ENCODE measurements at places on chromosomes 7 and 10.

DNA sequence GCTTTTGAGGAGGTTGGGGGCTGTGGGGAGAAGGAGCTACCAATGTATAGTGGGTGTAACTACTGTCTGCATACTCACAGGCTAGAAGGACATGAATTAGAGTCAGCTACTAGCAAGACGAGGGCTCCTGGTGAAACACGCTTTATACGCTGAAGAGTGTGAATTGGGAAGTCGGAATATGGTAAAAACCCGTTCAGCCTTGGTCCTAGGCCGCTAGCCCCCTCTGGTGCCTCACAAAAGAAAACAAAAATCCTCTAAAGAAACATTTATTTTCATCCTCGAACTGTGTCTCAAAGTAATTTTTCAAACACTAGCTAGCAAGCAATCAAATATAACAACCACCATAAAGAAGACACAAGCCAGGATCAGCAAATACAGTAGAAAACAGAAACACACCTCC, 338.1 kb upstream of the SEMA3C start:
- DNase-seq, result no peak

- no peak for DNase-seq
These were observed 654.4 kb downstream of the LRMDA start for GRCh38 chr10:76085817-76086167.

- DNase-seq, result no peak
These were observed 13.1 kb upstream of the TMEM213 start for GRCh38 chr7:138784692-138785091.

DNA sequence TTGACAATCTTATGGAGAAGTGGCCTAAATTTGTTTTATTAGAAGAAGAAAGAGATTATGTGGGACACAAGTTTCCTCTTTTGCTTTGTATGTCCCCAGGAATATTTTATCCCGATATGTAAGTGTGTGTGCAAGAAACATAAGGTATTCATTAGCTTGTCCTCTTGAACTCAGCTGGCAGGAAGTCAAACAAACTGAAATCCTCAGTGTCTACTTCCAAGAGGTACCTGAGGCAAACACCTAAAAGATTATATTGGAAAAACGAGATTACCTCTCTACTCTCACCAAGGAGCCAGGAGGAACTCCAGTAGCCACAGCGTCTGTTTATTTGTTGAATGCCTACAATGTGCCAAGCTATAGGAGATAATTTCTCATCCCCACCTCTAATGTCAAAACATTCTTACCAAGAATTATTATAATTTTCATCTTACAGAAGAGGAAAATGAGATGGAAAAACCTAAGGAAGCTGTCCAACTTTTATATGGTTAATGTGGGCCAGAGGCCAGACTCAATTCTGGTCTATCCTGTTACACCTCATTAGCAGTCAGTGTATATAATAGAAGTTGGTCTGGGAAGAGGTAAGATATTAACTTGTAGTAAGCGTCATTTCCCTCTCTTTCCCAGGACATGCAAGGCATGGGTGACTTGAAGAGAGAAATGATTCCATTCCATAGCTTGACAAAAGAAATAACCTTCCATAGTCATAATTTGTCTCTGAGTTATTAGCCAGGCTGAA, 692.7 kb downstream of the MAGI2 start:
- DNase-seq, result no peak

DNA sequence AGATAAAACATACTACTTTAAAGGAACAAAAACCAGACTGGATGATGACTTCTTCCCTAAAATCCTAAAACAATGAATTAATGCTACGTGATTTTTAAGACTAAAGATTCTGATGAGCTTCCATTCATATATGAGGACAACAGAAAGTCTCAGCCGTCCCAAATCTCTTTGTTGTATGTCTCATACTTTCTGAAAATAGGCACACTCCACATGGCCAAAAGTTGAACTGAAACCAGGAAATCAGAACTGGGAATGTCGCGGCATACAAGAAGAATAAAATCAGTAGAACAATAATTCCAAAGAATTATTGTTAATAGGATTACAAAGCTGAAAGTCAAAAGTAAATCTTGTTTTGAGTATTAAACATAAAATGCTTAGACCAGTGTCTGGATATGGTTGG, 195.4 kb upstream of the GHITM start:
- DNase-seq, result no peak

DNA sequence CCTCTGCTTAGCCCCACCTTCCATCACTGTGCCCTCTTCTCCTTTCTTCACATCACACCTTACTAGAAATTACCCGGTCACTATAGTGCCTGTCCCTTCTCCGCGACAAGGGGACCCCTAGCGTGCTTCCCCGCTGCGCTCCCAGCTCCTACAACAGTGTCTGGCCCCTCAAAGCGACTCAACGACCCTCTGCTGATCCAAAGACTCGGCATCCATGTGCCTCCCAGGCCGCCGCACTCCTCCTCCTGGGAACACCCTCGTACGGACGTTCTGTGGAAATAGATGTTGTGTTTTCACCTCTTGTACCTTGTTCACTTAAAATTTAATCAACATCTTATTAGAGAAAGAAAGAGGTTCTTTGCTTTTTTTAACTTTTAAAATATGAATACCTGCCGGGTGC, 463.5 kb downstream of the DNAJB6 start:
- no peak for DNase-seq

- no peak for DNase-seq
These were observed 25.5 kb downstream of the GTF2IRD1 start for GRCh38 chr7:74479066-74479781.

DNA sequence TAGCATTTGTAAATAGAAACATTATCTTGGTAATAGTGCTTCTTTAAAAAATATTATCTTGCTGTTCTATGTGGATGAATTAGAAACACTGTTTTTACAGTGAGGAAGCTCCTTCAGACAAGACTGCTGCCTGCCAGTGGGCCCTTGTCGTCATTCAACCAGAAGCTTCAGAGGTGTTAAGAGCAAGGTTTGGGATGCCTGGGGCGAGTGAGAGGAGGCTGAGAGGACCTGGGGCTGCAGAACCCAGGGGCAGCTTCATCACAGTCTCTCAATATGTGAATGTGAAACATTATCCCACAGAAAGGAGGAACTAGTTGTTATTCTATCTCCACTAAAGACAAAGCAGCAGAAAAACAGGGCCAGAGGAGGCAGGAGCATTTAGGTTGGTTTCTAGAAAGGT, 8.1 kb downstream of the PLPP4 start:
- DNase-seq, result no peak

DNA sequence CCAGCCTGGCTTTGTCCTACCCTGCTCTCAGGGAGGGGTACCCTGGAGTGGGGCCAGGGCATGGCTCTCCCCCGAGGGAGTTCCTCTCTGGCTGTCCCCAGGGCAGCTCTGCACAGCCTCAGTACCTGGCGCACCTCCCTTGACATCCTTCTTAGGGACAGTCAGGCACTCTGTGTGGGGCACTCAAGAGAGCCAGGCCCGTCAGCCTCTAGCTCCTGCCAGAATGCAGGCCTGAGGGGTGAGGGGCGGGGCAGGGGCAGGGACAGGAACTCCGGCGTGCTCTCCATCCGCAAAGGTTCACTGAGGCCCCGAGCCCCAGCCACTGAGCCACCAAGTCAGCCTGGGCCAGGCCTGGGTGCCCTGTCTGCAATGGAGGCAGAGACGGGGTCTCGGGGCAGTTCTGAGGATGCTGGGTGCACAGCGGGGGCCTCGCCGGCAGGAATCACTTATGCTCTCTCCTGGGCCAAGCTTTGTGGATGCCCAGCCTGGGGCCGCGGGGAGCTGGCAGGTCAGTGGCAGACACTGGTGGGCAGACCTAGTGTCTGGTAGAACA, 10.1 kb downstream of the LIMK1 start:
- no peak for DNase-seq

- DNase-seq, result no peak
These were observed 155.5 kb upstream of the AHR start for GRCh38 chr7:17142831-17143541.

- DNase-seq, result no peak
These were observed 75.3 kb upstream of the TAS2R16 start for GRCh38 chr7:123070702-123071286.

GRCh38 chr7:44396931-44397545, 71.6 kb upstream of the CAMK2B start:
- DNase-seq, result no peak

- no peak for DNase-seq
These were observed 65.6 kb downstream of the COL26A1 start for GRCh38 chr7:101428093-101428866.

GRCh38 chr10:71255808-71256660, 43.7 kb downstream of the UNC5B start:
- no peak for DNase-seq

DNA sequence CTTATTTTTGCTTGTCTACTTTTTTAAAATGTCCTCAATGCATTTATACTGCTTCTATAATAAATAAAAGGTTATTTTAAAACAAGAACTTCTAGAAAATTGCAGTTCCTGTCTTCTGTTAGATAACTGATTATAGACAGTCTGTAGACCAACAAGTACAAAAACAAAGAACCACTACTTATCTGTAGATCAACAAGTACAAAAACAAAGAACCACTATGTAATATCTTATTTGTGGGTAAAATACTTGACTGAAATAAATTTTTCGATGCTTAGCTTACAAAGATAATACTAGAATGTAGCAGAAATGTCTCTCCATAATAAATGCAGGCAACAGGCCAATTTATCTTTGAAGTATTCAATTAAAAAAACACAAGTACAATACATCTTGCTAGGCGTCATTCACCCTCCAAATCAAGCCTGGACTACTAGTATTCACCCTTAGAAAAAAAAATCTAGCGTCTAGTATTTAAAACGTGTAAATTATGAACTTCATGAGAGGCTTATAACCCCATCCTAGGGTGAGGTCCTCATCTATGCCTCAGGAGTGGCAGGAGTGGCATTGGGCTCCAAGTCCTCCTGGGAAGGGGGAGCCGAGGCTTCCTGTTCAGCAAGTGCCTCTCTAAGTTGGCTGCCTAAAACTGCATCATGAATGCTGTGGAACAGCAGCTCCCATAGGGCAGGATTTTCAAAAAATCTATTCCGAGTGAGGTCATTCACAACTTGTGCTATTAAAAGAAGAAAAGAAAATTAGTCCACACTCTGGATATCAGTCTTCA, 26.6 kb downstream of the PSMC2 start:
- DNase-seq, result no peak

DNA sequence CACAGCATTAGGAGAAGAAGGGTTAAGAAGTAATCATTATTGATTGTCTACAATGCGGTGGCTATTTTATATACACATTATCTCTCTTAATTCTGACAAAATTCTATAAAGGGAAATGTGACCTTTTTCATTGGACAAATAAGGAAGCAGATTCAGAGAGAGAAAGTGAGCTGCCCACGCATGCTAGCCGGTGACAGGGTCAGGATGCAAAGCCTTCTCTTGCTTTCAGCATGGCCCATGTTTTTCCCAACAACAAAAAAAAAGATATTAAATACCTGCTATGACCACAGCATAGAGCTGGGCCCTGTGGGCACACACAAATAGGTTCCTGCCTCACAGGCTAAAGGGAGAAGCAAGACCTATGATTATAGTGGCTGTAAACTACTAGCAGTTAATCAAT, 66.8 kb downstream of the PPP1R3C start:
- DNase-seq, result no peak

- no peak for DNase-seq
These were observed 43.3 kb upstream of the ANLN start for GRCh38 chr7:36346260-36346831.

GRCh38 chr7:77439572-77439971, 23.4 kb upstream of the GSAP start:
- DNase-seq, result no peak

GRCh38 chr7:47337531-47337930, 244.4 kb downstream of the TNS3 start:
- DNase-seq, result no peak

DNA sequence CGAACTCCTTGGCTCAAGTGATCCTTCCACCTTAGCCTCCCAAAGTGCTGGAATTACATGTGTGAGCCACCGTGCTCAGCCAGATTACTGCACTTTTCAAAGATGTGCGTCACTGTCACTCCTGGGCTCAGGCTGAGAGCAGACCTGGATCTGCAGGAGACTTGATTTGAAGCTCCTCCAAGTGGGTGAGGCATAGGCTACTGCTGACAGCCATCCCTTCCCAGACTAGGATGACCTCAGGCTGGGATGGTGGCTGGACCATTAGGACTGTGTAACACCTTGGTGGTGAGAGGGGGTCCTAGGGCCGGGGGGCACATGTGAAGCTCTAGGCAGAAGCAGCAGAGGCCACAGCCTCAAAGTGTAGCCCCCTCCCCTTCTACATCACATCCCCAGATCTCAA, 8.2 kb upstream of the SRRM3 start:
- DNase-seq, result no peak

- DNase-seq, result no peak
These were observed 88.7 kb downstream of the UBE2H start for GRCh38 chr7:129864042-129864441.

DNA sequence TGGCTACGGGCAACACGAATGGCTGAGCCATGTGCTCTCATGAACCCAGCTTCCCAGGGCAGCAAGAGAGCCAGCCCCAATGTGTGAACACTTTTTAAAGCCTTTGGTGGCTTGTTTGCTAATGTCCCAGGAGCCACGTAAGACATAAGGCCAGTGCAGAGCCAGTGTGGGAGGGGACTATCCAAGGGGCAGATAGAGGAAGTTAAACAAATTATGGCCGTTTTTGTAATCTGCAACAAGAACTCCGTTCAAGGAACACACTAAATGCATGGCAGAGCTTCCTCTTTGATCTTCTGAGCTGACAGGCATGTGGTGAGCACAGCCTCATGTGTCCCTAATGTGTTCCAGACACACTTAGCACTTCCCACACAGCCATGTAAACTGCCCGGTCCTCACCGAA, 133.3 kb downstream of the TEX36 start:
- no peak for DNase-seq

GRCh38 chr7:100212631-100213286, 7.0 kb upstream of the PVRIG start:
- DNase-seq, result no peak
